Dorsolateral prefrontal cortex (tissue), 122 donors: ENCODE measurements at places on chromosomes 2 and 18. TPM values are rescaled to one million over a fixed set of nuclear protein-coding genes. Genes with fewer than 3 reads are reported as not detected.

The CENPA gene
- total RNA-seq: not detected

The ZC3H6 gene
- 38.4 TPM for total RNA-seq

The SNED1 gene
- total RNA-seq: 59.8 TPM

The LINC00305 gene
- total RNA-seq: not detected

The UBE2F gene
- 48.6 TPM for total RNA-seq

The TEX44 gene
- not detected for total RNA-seq

The ACTR1B gene
- total RNA-seq: 121 TPM

The GRB14 gene
- total RNA-seq: 9.1 TPM

The C2orf80 gene
- 50.9 TPM for total RNA-seq

The C2orf81 gene
- total RNA-seq: 5.1 TPM

The ADAM23 gene
- 70.2 TPM for total RNA-seq

The GPR35 gene
- 7.6 TPM for total RNA-seq

The GATA6 gene
- total RNA-seq: not detected

The CROCC2 gene
- not detected for total RNA-seq

The TIGD1 gene
- total RNA-seq: 5.8 TPM

The NOL4 gene
- 51.6 TPM for total RNA-seq

The AGAP1 gene
- total RNA-seq: 181 TPM

The APOB gene
- 0.19 TPM for total RNA-seq

The OSGEPL1 gene
- 14.1 TPM for total RNA-seq

The KCNK3 gene
- 12.5 TPM for total RNA-seq

The UGT1A10 gene
- total RNA-seq: not detected

The LIMS3 gene
- total RNA-seq: 0.46 TPM

The GTF2A1L gene
- total RNA-seq: not detected

The TUBB8B gene
- not detected for total RNA-seq

The RAPGEF4 gene
- total RNA-seq: 256 TPM

The SLC14A1 gene
- 270 TPM for total RNA-seq

The MERTK gene
- 9.8 TPM for total RNA-seq

The CD8B2 gene
- 1.2 TPM for total RNA-seq

The TTN gene
- total RNA-seq: 7.5 TPM
